ENCODE measurements at places on chromosomes 2 and 18.

- DNase-seq, result no peak
Observed at GRCh38 chr2:39266139-39266805, 22.5 kb upstream of the CDKL4 start.

- DNase-seq, result no peak
Observed at GRCh38 chr18:45107425-45107824, 426.7 kb downstream of the SETBP1 start.

GRCh38 chr2:216078776-216079175 lies 2.8 kb downstream of the PECR start:
- DNase-seq, result no peak

DNA sequence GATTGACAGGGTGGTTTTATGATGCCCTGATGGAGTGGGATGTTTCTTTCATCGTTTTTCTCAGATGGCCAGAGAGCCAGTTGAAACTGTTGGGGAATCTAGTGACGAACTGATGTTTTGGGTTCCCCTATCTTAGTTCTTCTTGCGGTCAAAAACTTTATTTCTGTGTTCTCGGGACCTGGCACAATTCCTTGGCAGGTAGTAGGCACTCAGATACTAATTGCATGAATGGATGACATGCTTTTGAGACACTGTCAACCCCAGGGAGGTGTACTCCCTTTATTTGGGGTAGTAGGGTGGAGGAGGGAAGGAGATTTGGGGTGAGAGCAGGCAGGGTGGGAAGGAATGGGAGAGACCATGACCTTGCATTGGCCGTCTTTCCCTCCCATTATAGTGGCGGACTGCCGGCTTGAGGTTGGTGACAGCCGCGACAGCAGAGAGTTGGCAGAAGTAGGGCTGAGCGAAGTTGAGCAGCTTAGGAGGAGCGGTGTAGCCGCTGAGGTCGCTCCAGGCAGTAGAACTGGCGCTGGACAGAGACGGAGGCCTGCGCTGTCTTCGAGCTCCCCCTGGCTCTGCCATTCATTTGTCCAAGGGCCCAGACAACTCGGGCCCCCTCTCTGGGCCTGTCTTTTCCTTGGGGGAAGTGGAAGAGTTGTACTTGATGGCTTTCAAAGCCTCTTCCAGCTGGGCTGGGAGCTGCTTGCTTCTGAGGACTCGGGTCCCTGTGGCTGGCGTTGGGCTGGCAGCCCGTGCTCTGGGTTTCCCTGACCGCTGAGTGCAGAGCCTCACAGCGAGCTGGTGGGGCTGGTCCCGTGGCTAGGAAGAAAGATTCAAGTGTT lies 2.6 kb downstream of the TET3 start:
- DNase-seq, result no peak

GRCh38 chr2:189798312-189799029 lies 14.2 kb downstream of the PMS1 start:
- DNase-seq, result peak; percentile 6
